ENCODE measurements at places on chromosomes 16 and 17.

- DNase-seq, result no peak
Observed at GRCh38 chr17:30926516-30926915, 4.8 kb downstream of the ADAP2 start.

DNA sequence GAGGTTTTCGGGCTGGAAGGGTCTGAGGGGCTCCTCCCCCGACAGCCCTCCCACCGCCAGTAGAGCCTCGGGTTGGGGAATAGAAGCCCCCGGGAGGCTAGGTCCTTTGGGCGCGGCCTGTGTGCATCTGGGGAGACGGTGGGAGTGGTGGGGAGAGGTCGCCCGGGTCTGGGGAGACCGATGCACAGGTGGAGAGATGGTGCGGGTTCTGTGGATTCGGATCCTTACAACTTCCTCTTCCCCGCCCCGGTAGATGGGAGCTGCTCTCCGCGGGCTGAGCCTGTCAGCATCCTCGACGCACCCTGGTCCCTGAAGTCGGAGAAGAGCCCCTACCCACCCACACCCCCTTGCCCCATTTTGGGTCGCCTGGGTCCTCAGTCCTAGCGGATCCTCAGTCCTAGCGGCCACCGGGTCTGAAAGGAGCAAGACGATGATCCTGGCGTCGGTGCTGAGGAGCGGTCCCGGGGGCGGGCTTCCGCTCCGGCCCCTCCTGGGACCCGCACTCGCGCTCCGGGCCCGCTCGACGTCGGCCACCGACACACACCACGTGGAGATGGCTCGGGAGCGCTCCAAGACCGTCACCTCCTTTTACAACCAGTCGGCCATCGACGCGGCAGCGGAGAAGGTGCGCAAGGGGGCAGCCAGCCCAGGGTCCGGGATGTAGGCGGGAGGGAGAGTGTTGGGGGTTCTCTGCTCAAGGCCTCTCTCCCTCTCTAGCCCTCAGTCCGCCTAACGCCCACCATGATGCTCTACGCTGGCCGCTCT is 790 bp downstream of the BCKDK start:
- no peak for DNase-seq

DNA sequence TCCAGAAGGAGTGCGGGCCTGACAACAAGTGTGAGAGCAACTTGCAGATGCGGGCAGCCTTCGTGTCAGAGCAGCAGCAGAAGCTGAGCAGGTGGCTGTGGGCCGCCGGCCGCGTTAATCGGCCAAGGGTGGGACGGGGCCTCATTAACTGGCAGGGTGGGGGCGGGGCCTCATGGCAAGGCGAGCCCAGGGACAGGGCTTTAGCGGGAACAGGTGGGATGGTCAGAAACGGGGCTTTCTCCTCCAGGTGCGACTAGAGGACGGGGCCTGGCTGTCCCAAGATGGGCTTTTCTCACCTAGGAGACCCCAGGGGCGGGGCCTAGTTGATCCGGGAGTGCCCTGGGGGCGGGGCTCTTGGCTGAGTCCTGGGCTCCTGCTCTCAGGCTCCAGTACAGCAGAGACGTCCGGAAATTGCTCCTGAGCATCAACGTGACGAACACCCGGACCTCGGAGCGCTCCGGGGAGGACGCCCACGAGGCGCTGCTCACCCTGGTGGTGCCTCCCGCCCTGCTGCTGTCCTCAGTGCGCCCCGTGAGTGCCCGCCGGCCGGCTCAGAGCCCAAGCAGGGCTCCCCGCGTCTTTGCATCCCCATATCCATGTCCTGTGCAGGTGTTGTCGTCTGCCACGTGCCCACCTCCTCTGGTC is 18.4 kb upstream of the PDK2 start:
- no peak for DNase-seq

- no peak for DNase-seq
Observed at GRCh38 chr17:78563189-78564145, 13.7 kb downstream of the DNAH17 start.

- DNase-seq, result no peak
Observed at GRCh38 chr16:53996961-53997360, 289.6 kb downstream of the IRX3 start.

Measured in GM12892 (cell line).